CD4-positive, alpha-beta T cell (primary cell): ENCODE measurements at places on chromosomes 11 and 22.

- H3K36me3 ChIP-seq, result no peaks in the 10 kb centered on the region
- DNase-seq, result no peak
- no peaks in the 10 kb centered on the region for H3K4me1 ChIP-seq
- H3K4me3 ChIP-seq, result no peak overlapping the region
These were observed 45.3 kb upstream of the HMGXB4 start for GRCh38 chr22:35212009-35212408.

- no peak for DNase-seq
- no peaks in the 10 kb centered on the region for H3K36me3 ChIP-seq
- H3K27me3 ChIP-seq, result no peaks in the 10 kb centered on the region
- no peaks in the 10 kb centered on the region for H3K4me1 ChIP-seq
These were observed 82.6 kb downstream of the BARX2 start for GRCh38 chr11:129458278-129458677.

DNA sequence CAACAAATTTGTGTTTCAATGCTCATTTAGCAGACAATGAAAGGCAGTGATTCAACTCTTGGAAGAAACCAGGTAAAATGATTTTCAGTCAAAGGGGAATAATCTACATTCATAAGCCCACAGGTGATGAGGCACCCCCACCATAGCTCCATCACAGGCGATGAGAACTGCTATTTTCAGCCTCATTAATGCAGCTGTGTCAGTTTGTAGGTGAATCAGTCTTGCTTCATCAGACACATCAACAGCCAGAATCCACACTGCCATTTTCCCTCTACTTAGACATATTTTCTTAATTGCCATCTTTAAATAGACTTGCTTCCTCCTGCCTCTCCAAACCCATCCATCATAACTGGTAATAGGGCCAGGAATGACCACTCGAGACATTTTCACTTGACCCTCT, 701.0 kb downstream of the OPCML start:
- no peaks in the 10 kb centered on the region for H3K36me3 ChIP-seq
- DNase-seq, result no peak
- H3K4me3 ChIP-seq, result no peak overlapping the region
- H3K27me3 ChIP-seq, result peaks cover 2% of the 10 kb centered on the region
- H3K4me1 ChIP-seq, result no peaks in the 10 kb centered on the region
- no peak overlapping the region for H3K27ac ChIP-seq

DNA sequence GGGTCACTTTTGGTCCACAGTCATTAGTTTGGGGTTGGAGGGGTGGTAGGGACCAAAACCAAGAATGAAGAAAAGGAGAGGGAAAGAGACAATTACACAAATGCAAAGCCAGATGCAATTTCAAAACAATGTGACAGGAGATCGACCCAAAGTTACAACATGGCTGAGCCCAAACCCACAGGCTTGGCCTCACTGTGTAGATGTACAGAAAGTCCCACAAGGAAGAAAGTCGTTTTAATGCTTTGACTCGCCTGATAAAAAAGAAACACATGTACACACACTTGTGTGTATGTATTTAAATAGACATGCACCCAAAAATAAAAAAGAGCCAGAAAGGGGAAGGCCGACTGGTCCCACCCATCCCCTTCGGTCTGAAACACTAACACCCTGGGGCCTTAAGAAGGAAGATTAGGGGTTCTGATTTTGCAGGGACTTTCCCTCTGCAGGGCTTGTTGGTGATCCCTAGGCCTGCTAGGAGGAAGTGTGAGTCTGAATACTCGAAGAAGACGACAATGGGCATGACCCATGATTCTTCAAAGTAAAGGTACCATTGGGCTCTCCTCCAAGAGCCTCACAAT, 104.1 kb downstream of the ETS1 start:
- peak; percentile 67 for DNase-seq
- no peaks in the 10 kb centered on the region for H3K27me3 ChIP-seq
- H3K36me3 ChIP-seq, result peaks cover 98% of the 10 kb centered on the region
- H3K4me1 ChIP-seq, result peaks cover 94% of the 10 kb centered on the region

DNA sequence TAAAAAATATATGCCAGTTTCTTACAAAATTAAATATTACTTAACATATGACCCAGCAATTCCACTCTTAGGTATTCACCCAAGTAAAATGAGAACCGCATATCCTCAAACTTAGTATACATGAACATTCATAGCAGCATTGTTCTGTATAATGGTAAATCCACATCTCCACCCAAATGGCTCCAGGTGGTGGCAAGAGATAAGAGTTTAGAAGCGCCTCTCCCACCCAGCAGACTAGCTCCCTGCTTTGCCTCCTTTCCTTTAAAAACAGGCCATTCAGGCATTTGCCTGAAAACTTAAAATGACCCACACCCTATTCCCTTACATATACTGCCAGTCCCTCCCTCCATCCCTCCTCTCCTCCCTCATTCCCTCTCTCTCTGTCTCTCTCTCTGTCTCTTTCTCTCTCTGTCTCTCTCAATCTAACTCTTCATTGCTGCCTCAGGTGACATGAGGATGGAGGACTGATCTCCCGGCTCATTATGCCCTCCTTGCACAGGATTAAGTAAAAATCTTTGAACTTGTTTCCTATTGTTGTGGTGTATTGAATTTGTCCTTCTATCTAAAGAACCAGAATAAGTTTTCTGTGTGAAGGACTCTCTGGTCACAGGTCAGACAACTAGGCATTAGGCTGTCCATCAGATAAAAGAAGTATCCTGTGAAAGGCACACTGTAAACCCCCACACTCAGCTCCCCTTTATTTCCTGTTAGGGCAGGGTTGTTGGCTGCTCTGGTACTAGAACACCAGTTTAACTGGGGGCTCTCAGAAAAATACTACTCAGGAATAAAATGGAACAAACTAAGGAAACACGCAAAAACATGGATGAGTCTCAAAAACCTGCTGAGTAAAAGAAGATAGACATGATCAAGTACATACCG, 48.3 kb downstream of the RRP8 start:
- no peak for DNase-seq
- no peaks in the 10 kb centered on the region for H3K4me1 ChIP-seq
- no peak overlapping the region for H3K4me3 ChIP-seq

GRCh38 chr11:17354601-17354991, 3.0 kb downstream of the NCR3LG1 start:
- no peaks in the 10 kb centered on the region for H3K36me3 ChIP-seq
- peaks cover 21% of the 10 kb centered on the region for H3K4me1 ChIP-seq
- no peaks in the 10 kb centered on the region for H3K27me3 ChIP-seq
- peak; percentile 81 for DNase-seq
- H3K27ac ChIP-seq, result no peak overlapping the region

DNA sequence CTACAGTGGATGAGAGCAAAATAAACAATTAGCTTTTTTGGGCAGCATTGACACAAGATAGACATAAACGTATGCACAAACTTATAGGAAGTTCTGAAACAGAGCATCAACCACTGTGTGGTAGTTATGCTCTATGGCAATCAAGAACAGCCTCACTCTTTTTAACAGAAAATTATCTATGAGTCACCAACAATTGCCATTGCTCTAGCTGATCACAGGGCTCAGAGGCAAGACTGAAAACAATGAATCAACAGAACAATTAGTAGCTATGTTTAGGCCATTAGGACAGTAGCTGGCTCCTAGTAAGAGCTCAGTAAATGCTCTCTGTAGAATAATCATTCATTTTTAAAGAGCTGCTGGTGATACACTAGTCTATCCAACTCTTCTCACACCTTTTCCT, 34.9 kb upstream of the PICALM start:
- no peak overlapping the region for H3K27ac ChIP-seq
- no peaks in the 10 kb centered on the region for H3K27me3 ChIP-seq
- H3K4me3 ChIP-seq, result no peak overlapping the region
- no peaks in the 10 kb centered on the region for H3K4me1 ChIP-seq
- no peak for DNase-seq

GRCh38 chr11:99370549-99371216, 349.9 kb downstream of the CNTN5 start:
- H3K4me3 ChIP-seq, result no peak overlapping the region
- no peaks in the 10 kb centered on the region for H3K36me3 ChIP-seq
- no peaks in the 10 kb centered on the region for H3K4me1 ChIP-seq

- DNase-seq, result no peak
- peaks cover 28% of the 10 kb centered on the region for H3K4me1 ChIP-seq
- H3K27me3 ChIP-seq, result no peaks in the 10 kb centered on the region
- H3K27ac ChIP-seq, result no peak overlapping the region
These were observed 3.2 kb downstream of the TTLL12 start for GRCh38 chr22:43183496-43184277.

- DNase-seq, result peak; percentile 43
- no peaks in the 10 kb centered on the region for H3K27me3 ChIP-seq
- peak overlapping the region; percentile 35 for H3K4me3 ChIP-seq
- H3K36me3 ChIP-seq, result peaks cover 13% of the 10 kb centered on the region
- no peak overlapping the region for H3K27ac ChIP-seq
- peaks cover 34% of the 10 kb centered on the region for H3K4me1 ChIP-seq
These were observed 28.1 kb downstream of the IGSF9B start for GRCh38 chr11:133928628-133929059.

- DNase-seq, result no peak
- H3K4me1 ChIP-seq, result no peaks in the 10 kb centered on the region
- H3K27ac ChIP-seq, result no peak overlapping the region
These were observed 26.0 kb upstream of the POLD3 start for GRCh38 chr11:74566146-74566960.

DNA sequence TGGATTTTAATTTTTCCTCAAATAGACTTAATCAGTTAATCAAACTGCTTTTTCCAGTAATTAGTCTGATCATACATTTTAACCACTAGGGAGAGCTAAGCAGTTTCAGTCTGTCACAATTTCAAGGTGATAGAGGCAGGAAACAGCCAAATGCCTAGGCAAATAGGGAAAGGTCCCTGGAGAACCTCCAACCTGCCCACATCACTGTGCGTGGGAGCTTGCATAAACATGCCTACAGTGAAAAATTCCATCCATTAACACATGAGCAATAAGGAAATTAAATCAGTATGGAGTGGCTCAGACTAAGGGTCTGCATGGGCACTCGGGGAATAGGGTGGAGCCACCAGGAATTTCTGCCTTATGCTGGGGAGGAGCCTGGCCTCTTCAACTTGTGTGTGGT, 74.6 kb downstream of the AASDHPPT start:
- DNase-seq, result no peak
- no peaks in the 10 kb centered on the region for H3K4me1 ChIP-seq
- no peaks in the 10 kb centered on the region for H3K36me3 ChIP-seq
- H3K27me3 ChIP-seq, result no peaks in the 10 kb centered on the region
- H3K27ac ChIP-seq, result no peak overlapping the region

GRCh38 chr11:5703741-5704536, 14.3 kb downstream of the TRIM22 start:
- peaks cover 83% of the 10 kb centered on the region for H3K36me3 ChIP-seq
- H3K4me3 ChIP-seq, result no peak overlapping the region
- H3K4me1 ChIP-seq, result peaks cover 2% of the 10 kb centered on the region
- no peak overlapping the region for H3K27ac ChIP-seq

DNA sequence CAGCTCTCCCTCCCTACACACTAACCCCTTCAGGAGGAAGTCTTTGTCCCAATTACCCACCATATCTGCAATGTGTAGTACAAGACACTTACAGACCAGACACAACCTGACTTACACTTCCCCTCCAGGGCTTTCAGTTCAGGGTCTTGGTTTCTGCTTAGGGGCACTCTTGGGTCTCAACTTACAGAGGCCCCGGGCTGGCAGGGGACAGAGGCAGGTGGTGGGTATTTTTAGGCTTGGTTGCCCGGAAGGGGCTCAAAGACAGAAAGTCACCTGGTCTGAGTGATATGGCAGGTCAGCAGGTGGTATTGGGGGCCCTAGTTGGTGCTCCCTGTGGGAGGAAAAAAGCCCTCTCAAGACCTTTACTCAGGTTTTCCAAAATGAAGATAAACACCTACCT, 3.4 kb upstream of the TMEM184B start:
- no peak for DNase-seq
- no peak overlapping the region for H3K27ac ChIP-seq
- H3K36me3 ChIP-seq, result no peaks in the 10 kb centered on the region
- H3K4me3 ChIP-seq, result no peak overlapping the region

DNA sequence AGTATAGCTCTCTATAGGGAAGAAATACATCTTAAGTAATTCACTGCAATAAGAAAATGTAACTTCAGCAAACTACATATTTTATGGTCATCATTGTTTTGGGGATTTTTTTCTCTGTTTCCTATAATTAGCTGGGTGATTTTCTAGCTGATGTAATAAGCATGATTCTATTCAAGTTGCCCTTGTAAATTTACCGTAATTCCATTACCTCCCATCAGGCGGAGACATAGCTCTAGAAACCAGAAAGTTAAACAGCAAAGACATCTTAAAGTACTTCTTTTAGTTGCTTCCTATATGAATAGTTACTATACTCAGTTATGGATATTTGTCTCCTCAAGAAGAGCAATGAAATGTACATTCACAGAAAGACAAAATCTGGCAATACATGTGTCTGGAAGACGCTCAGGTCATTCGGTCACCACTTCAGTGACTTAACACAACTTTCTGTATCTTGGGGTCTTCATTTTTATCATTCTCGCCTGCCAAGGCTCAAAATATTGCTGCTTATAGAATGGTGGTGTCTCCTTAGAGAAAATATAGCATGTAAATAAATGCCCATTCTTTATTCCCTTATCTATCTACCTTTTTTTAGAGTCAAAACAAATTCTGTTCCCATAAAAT, 239.9 kb upstream of the ZC3H12C start:
- no peak for DNase-seq
- H3K4me3 ChIP-seq, result no peak overlapping the region
- H3K36me3 ChIP-seq, result no peaks in the 10 kb centered on the region
- H3K27me3 ChIP-seq, result no peaks in the 10 kb centered on the region
- H3K4me1 ChIP-seq, result no peaks in the 10 kb centered on the region
- H3K27ac ChIP-seq, result no peak overlapping the region

DNA sequence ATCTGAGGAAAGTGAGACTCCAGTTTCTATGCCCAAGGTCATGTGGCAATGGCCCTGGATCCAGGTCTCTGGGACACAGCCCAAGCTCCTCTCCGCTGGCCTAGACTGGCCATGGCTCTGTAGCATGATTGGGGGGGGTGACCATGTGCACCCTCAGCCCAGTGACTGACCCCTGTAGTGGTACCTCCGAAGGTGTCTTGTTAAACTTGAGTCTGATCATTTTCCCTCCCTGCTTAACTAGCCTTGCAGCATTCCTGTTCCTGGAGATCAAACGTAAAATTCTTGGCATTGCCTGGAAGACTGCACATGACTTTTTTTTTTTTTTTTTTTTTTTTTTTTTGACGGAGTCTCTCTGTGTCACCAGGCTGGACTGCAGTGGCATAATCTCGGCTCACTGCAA, 1116.0 kb downstream of the TBC1D22A start:
- H3K27ac ChIP-seq, result no peak overlapping the region
- no peaks in the 10 kb centered on the region for H3K36me3 ChIP-seq
- H3K27me3 ChIP-seq, result peaks cover 9% of the 10 kb centered on the region
- H3K4me1 ChIP-seq, result no peaks in the 10 kb centered on the region
- DNase-seq, result no peak

DNA sequence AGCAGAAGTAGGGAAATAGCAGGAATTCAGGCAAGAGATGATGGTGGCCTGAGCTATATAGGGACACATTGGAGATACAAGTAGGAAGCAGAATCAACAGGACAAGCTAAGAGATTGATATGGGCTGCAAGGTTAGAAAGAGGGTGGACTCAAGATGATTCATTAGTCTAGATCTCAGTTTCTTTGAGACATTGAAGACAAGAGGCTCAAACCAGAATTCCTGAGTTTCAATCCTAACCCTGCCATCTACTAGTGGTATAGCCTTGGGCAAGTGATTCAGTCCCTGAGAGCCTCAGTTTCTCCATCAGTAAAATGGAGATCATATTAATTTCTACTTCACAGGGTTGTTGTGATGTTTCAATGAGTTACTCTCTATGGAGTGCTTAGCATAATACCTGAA, 53.1 kb upstream of the NAV2 start:
- no peaks in the 10 kb centered on the region for H3K36me3 ChIP-seq
- no peaks in the 10 kb centered on the region for H3K27me3 ChIP-seq
- H3K4me3 ChIP-seq, result no peak overlapping the region
- no peak for DNase-seq
- peaks cover 6% of the 10 kb centered on the region for H3K4me1 ChIP-seq
- no peak overlapping the region for H3K27ac ChIP-seq
